ENCODE measurements at places on chromosomes 16 and 17. TPM values are rescaled to one million over a fixed set of nuclear protein-coding genes. Genes with fewer than 3 reads are reported as not detected.

EMP2 gene
- not detected for total RNA-seq

KNOP1 gene
- total RNA-seq = 22.0 TPM

NUBP2 gene
- total RNA-seq = 58.5 TPM

DRG2 gene
- 48.1 TPM for total RNA-seq

MSLN gene
- total RNA-seq = not detected

AHSP gene
- total RNA-seq = not detected

HSPB9 gene
- 0.16 TPM for total RNA-seq

HASPIN gene
- 27.0 TPM for total RNA-seq

Measured in activated CD8-positive, alpha-beta T cell treated with anti-CD3 and anti-CD28 coated beads, Interleukin-2, amount 10 ng/mL, durations not matched to agents 7 days and 5 days (primary cell).